Hepatocyte (in vitro differentiated cells): ENCODE measurements at places on chromosomes 11 and 22. TPM values are rescaled to one million over a fixed set of nuclear protein-coding genes. Genes with fewer than 3 reads are reported as not detected.

Gene PNPLA5
- polyA plus RNA-seq, result 0.11 and 0.45 TPM in 2 replicates

Gene IGSF22
- 0.22 TPM in 1 of 2 replicates, not detected in the other for polyA plus RNA-seq

Gene ZDHHC13
- polyA plus RNA-seq, result 14.6 and 19.4 TPM in 2 replicates

Gene OR52D1
- polyA plus RNA-seq, result not detected in 2 replicates

Gene TIGD3
- 1.6 and 2.0 TPM in 2 replicates for polyA plus RNA-seq

Gene VPREB1
- polyA plus RNA-seq, result not detected in 2 replicates

Gene SYNGR1
- polyA plus RNA-seq, result 58.8 and 92.7 TPM in 2 replicates

Gene NOL12
- polyA plus RNA-seq, result 27.6 and 31.9 TPM in 2 replicates

Gene RFPL2
- 0.62 TPM in 1 of 2 replicates, not detected in the other for polyA plus RNA-seq

- no peak for DNase-seq
Observed at GRCh38 chr11:121613724-121614123, 161.0 kb upstream of the SORL1-AS1 start.

DNA sequence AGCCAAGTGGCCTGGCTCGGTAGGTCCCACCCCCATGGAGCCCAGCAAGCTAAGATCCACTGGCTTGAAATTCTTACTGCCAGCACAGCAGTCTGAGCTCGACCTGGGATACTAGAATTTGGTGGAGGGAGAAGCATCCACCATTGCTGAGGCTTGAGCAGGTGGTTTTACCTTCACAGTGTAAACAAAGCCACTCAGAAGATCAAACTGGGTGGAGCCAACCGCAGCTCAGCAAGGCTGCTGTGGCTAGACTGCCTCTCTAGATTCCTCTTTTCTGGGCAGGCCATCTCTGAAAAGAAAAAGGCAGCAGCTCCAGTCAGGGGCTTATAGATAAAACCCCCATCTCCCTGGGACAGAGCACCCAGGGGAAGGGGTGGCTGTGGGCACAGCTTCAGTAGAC lies 22.3 kb upstream of the OR5B21 start:
- DNase-seq, result no peak

GRCh38 chr11:119905162-119905561 lies 176.2 kb upstream of the NECTIN1 start:
- DNase-seq, result no peak

GRCh38 chr22:50734343-50734771 lies 3.6 kb upstream of the ACR start:
- DNase-seq, result no peak

- DNase-seq, result no peak
Observed at GRCh38 chr22:44925465-44926123, 84.2 kb downstream of the PHF21B start.

GRCh38 chr11:68047437-68048290 lies 8.8 kb downstream of the TCIRG1 start:
- no peak for DNase-seq

DNA sequence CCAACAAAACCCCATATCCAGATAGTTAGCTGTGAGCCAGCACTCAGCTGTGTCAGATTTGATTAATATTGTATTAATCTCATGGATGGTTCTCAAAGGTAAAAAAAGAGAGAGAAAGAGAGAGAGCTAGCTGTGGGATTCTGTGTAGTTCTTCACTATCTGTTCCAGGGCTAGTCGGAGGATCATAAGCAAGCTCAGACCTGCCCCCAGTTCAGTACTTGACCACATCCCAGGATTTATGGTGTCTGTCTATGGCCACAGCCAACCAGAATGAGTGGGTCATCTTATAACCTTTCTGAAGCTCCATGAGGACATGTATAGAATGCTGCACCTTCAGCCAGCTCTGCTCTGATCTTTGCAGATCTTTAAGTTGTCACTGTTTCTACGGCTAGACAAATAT lies 13.5 kb upstream of the B3GNT6 start:
- DNase-seq, result no peak

DNA sequence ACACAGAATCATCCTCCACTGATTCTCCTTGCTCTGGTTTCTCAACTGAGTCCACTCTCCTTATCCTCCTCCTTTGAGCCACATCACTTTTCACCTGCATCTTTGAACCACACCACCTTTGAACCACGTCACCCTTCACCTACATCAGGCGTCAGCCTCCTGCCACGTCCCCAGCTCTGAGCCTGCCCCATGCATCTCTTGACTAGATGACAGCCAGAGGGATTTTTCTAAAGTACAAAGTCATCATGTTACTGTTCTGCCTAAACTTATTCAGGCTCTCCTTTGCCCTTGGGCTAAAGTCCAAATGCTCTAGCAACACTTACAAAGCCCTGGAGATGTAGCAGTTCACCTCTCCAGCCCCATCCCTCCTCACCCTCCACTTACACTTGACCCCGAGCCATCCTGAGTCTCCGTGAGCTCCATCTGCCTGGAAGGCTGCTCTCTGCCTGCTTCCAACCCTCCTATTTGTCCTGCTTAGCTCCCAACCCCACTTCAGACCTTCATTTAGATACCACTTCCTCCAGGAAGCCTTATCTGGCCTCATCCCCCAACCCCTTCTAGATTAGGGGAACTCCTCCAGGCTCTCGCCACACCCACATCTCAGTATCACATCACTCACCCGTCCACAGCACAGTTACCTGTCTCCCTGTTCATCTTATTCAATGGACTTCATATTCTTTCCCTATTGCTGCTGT lies 3.7 kb upstream of the MS4A10 start:
- DNase-seq, result no peak

GRCh38 chr11:76415073-76415472 lies 29.7 kb upstream of the EMSY start:
- no peak for DNase-seq

DNA sequence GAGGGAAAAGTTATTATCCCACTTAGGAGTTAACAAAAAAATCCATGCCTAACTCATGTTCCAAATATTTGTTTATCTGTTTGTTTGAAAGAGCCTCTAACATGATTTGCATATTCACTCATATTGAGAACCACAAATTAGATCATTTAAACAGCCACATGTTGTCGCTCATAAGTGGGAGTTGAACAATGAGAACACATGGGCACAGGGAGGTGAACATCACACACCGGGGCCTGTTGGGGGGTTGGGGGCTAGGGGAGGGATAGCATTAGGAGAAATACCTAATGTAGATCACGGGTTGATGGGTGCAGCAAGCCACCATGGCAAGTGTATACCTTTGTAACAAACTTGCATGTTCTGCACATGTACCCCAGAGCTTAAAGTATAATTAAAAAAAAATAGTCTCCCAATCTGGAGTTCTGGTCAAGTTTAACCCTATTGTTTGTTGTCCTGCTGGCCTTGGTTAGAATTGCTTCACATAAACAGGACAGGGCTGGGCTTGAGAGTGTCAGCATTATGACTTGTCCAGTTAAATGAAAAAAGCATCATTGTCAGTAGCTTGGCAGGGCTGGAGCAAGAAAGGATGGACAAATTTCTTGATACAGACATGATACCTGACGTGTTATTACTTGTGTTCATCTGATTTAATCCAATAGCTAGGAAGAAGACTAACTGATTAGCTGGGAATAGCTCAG lies 57.8 kb upstream of the PSMA1 start:
- no peak for DNase-seq

GRCh38 chr22:38935023-38935422 lies 22.4 kb upstream of the APOBEC3A start:
- DNase-seq, result no peak

- DNase-seq, result no peak
Observed at GRCh38 chr11:47944632-47945031, 35.7 kb upstream of the PTPRJ start.

DNA sequence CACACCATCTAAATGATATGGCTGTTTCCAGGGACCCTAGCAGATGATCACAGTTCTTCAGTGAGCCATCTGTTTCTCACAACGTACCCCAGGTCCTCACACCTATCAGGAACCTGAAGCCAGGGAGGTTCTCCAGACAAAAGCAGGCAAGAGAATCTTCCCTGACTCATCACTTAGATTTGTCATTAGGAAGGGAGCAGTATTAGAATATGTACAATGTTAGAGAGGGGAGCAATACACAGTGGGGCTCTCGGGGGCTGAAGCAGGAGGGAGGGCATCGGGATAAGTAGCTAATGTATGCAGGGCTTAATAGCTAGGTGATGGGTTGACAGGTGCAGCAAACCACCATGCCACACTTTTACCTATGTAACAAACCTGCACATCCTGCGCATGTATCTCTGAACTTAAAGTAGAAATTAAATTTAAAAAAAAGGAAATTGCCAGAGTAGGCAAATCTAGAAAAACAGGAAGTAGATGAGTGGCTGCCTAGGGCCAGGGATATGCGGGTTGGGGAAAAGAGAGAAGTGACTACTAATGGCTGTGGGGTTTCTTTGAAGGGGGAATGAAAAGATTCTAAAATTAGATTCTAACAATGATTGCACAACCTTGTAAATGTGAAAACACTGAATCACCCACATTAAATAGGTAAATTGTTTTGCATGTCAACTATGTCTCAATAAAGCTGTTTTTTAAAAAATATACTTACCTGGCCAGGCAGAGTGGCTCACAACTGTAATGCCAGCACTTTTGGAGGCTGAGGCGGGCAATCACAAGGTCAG lies 14.4 kb downstream of the C22orf42 start:
- DNase-seq, result no peak

DNA sequence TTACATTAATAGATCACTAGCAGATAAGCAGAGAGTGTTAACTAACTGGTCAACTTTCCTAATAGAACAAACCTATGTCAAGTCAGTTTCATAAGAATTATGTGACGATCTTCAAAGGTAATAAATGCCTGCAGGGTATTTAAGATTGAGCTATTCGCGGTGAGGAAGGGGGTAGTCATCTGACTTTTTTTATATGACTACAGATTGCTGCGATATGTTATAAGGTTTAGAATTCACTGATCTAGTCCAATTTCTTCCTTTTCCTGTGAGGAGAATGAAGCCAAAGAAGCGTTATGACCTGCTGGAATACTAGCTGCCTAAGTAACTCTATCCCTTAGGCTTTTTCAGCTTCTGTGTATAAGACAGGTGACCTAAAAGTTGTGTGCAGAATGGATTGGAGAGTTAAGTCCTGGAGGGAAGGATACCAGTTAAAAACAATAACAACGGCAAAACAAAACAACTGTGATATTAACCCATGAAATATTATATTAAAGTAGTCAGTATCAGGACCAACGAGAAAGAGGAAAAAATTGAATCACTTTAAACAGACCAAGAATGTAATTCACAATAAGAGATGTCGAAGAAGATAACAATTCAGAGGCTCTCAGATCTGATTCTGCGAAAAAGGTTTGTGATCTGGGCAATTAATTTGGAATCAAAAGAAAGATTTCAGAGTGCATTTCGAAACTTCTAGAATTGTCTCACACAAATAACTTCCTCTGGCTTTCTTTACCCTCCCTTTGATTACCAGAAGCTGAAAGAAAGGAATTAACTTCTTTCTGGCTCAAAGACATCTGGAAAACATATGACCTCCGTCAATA lies 630 bp downstream of the CASP4 start:
- no peak for DNase-seq

DNA sequence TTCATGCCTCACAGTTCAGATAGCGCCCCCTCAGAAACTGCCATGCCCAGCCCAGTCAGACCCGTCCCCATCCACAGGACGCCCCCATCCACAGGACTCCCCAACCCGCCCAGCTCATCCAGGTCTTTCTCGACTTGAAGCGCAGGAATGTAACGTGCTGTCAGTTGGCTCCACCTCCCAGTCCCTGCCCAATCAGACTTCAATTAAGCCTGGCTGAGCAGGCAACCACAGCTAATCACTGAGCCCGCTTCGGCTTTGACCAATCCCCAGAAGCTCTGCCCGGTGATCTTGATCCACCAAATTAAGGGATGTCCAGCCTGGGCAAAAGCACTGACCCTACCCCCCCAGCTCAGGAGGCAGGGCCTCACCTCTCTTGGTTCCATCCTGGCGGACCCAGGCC lies 10.5 kb upstream of the MFNG start:
- no peak for DNase-seq

- DNase-seq, result peak; percentile 88
Observed at GRCh38 chr11:133082841-133083488, 449.3 kb downstream of the OPCML start.

- DNase-seq, result no peak
Observed at GRCh38 chr22:31954535-31955523, 10.5 kb downstream of the YWHAH start.

DNA sequence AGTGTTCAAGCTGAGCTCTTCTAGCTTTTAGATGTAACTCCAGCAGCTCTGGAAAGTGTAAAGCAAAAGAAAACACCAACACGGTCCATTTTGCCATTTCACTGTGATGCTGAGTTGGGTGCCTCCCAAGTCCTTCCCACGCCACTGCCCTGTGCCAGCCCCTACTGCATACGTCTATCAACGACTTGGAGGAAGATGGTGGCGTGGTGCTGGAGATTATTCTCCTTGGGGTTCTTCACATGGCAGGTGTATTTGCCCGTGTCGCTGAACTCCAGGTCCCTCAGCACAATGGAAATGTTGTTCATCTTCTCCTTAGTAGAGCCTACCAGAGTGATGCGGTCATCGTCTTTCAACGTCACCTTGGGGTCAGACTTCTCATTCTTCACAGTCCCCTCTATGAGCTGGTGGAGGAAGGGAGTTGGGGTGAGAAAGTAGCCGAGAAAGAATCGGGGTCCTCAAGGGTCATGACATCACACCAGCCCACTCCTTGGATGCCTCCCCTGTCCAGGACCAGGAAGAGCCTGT lies 8.9 kb downstream of the SCN4B start:
- DNase-seq, result no peak

- DNase-seq, result no peak
Observed at GRCh38 chr11:2844116-2844842, 41.3 kb downstream of the CDKN1C start.

- no peak for DNase-seq
Observed at GRCh38 chr11:133892584-133893380, 47.5 kb upstream of the SPATA19 start.
